ENCODE measurements at places on chromosomes 7 and 10.

DNA sequence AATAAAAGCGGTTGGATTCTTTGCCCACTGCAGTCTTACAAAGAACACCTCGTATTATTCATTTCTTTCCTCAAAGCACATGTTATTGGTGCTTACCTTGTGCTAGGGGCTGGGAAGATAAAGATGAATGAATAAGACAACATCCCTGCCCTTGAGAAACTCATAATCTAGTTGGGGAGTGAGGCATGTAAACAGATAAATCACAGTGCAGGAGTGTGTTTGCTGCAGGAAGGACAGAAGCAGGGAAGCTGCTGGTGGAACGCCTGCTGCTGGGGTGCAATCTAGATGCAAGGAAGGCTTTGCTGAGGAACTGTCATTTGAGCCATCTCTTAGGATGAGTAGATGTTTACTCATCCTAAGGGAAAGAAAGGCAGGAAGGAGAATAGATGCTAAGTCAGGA lies 135.6 kb downstream of the TMEM178B start:
- DNase-seq: no peak

- no peak for DNase-seq
Observed at GRCh38 chr10:85544956-85545355, 821.6 kb downstream of the GRID1 start.

DNA sequence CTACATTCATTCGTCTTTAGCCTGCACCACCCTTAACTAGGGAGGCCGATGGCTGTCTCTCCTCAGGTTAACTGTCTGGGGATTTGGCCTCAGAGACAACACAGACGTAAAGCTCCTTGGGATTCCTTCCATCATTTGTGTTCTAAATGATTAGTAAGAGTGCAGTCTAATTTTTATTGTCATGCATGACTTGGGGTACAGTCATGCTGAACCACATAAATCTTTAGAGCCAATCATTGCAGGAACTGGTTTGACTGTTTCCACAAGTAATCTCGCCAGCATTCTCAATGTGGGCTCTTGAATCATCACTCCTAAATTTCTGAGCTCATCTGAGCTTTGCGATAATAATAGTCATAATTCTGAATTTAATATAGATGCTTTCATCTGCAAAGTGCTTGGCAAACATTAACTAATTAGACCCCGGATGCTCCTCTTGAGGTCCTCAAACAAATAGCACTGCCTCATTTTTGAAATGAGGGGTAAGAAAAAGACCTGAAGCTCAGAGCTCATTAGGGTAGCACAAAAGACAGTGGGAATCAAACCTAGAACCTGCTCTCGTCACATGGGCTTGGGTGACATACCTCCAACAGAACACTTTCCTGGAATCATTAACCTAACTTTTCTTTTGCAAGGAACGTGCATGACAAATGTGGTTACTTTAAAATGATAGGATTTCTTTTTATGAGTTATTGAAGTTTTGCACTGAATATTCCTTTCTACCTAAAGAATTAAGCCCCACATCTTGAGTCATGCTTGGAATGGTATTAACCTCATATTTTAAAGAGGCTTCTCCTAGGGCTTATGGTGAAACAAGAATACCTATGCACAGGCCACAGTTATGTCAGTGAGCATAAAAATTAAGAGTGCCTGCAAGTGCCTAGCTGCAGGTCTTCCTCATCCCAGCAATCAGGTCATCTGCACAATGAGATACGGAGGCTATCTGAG lies 118.9 kb upstream of the NRP1 start:
- DNase-seq: no peak

DNA sequence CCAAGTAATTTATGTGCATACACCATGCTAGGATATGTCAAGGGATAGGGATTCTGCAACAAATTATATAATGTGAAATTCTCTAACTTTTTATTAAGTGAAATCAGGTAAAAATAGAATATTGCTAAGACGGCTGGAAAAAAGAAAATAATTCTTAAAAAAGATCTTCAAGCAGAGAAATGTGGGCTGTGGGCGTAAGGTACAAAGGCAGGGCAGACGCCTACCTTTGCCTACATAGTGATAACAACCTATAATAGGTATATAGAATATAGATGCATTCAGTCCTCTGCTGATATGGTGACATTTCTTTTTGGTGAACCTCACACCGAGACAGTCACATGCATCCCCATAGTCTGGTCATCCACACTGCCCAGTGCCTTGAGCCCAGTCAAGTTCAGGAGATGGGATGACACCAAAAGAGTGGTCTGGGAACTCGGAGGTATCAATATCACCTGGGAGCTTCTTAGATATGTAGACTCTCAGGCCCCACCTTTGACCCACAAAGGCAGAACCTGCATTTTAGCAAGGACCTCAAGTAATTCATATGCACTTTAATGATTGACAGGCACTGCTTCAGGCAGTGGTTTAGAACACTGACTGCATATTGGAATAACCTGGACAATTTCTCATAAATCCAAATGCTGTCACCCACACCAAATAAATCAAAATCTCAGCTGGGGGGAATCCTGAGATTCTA lies 57.5 kb upstream of the ARL4A start:
- DNase-seq: no peak

DNA sequence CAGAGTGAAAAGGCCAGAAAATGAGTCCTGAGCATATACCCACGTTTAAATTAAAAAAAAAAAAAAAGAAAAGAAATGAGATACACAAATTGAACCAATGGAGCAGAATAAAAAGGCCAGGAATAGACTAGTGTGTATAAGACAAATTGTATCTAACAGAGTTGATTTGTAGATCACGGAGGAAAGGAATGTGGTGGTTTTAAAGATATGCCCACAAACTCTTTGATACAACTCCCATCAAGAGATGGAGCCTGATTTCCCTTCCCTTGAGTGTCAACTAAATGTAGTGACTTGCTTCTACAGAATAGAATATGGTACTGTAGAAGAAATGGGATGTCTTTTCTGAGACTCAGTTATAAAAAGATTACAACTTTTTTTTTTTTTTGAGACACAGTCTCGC lies 10.4 kb downstream of the SYPL1 start:
- DNase-seq: no peak

Data from D721Med (cell line).